ENCODE measurements at places on chromosomes 3 and 15.

GRCh38 chr15:92907896-92908712 lies 8.0 kb downstream of the CHD2 start:
- DNase-seq = peak; percentile 79

DNA sequence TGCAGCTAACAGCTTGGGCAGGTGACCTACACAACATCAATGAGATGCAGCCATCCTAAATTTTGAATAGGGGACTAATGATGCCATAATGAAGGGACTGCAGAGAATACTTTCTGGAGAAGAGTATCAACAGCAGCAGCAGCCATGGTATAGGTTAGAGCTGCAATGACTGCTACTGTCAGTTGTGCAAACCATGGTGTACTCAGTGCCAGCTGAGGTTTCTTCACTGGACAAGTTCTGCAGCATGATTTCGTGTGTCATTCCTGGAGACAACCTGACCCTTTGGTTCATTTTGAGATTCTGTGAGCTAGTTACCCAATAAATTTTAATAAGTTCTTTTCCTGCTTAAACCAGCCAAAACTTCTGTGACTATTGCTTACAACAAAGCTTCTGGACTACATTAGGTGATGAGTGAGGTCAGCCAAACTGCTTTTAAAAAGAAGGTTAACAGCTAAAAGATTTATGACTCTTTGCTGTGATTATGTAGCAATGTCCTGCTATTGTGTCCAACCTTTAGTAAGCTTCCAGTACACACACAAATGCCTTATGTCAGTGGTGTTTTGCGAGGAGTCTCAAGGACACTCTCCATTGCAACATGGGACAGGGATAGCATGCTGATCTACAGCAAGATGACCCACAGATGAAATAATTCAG lies 4.8 kb upstream of the DAZL start:
- DNase-seq = no peak

DNA sequence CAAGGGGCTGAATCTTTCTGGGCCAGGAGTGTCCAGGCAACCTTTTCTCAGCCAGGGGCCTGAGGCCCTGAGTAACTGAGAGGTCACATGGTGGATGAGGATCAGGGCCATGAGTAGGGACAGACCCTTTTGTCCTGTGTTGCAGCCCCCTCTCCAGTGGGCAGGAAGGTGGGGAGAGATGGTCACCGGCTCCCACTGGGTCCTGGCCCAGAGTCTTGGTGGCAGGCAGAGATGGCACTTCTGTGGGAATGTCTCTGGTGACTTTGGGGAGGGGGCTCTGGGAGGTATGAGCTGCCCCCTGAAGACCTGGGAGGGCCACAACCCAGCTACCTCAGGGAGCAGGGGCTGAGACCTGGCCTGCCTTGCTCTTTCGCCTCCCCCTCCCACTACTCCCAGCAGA lies 6.8 kb downstream of the ESYT3 start:
- DNase-seq = no peak

GRCh38 chr3:95894820-95895219 lies 919.6 kb upstream of the EPHA6 start:
- DNase-seq = no peak

GRCh38 chr3:124707656-124708062 lies 22.6 kb upstream of the UMPS start:
- no peak for DNase-seq

GRCh38 chr15:70523616-70524015 lies 239.7 kb downstream of the UACA start:
- DNase-seq = no peak

- no peak for DNase-seq
Measured at GRCh38 chr3:144865948-144866347, 894.3 kb downstream of the DIPK2A start.

All from suppressor macrophage treated with lipopolysaccharide for 4 hours (primary cell).